A549 treated with AZD2906 at 1 μM for 4 hours (cell line): ENCODE measurements at places on chromosomes 1 and 21. TPM values are rescaled to one million over a fixed set of nuclear protein-coding genes. Genes with fewer than 3 reads are reported as not detected.

Gene AMY2A
- not detected in 5 replicates for total RNA-seq

Gene CNIH3
- total RNA-seq: 0.33 to 0.69 TPM (median 0.46 TPM) in 5 replicates

Gene ADAMTSL4
- 2.8 to 7.5 TPM (median 6.1 TPM) in 5 replicates for total RNA-seq

Gene DNAI4
- 0.22 to 1.1 TPM (median 0.34 TPM) in 5 replicates for total RNA-seq

Gene PGLYRP4
- total RNA-seq: not detected in 5 replicates

Gene RNU1-2
- 4.0 to 44.9 TPM (median 4.2 TPM) in 4 of 5 replicates, not detected in the other for total RNA-seq

Gene ERVH48-1
- total RNA-seq: 0.05 TPM in 4 of 5 replicates, not detected in the other

Gene DCST1
- 0.05 to 0.07 TPM in 2 of 5 replicates, not detected in the others for total RNA-seq

Gene TMOD4
- total RNA-seq: 0.24 to 0.29 TPM (median 0.28 TPM) in 3 of 5 replicates, not detected in the others

Gene TFF2
- total RNA-seq: not detected in 5 replicates

Gene PBX1
- 10.3 to 12.8 TPM (median 12.3 TPM) in 5 replicates for total RNA-seq

Gene SELENBP1
- 6.4 to 8.5 TPM (median 7.8 TPM) in 5 replicates for total RNA-seq

Gene EFHD2
- 213 to 310 TPM (median 296 TPM) in 5 replicates for total RNA-seq

Gene ATP5PF
- 208 to 230 TPM (median 216 TPM) in 5 replicates for total RNA-seq

Gene CHIA
- not detected in 5 replicates for total RNA-seq

Gene DVL1
- 41.0 to 73.2 TPM (median 64.0 TPM) in 5 replicates for total RNA-seq

Gene KCNA2
- 0.02 to 0.05 TPM (median 0.03 TPM) in 5 replicates for total RNA-seq

Gene SASS6
- 3.4 to 4.5 TPM (median 4.1 TPM) in 5 replicates for total RNA-seq

Gene HORMAD1
- 5.8 to 10.7 TPM (median 8.1 TPM) in 5 replicates for total RNA-seq

Gene C1orf185
- total RNA-seq: not detected in 5 replicates

Gene HES3
- not detected in 5 replicates for total RNA-seq

Gene GJA5
- 0.02 to 0.07 TPM in 2 of 5 replicates, not detected in the others for total RNA-seq

Gene LY9
- total RNA-seq: 0.12 to 0.23 TPM (median 0.15 TPM) in 5 replicates

Gene CBS
- total RNA-seq: 11.4 to 13.8 TPM (median 12.0 TPM) in 5 replicates

Gene BARHL2
- not detected in 5 replicates for total RNA-seq

Gene PCSK9
- total RNA-seq: 2.0 to 3.3 TPM (median 2.7 TPM) in 5 replicates

Gene UMODL1
- not detected in 5 replicates for total RNA-seq

Gene CFAP298
- total RNA-seq: 25.0 to 31.4 TPM (median 29.3 TPM) in 5 replicates

Gene ADCY10
- 0.02 to 0.13 TPM (median 0.07 TPM) in 4 of 5 replicates, not detected in the other for total RNA-seq

Gene TRIM63
- total RNA-seq: 1.8 to 2.9 TPM (median 2.3 TPM) in 5 replicates

Gene CCDC27
- total RNA-seq: not detected in 5 replicates

Gene PCBP3
- total RNA-seq: 0.88 to 1.2 TPM (median 0.93 TPM) in 5 replicates

Gene SPATA45
- total RNA-seq: not detected in 5 replicates

Gene TIMM17A
- 90.1 to 137 TPM (median 94.7 TPM) in 5 replicates for total RNA-seq

Gene CD2
- total RNA-seq: not detected in 5 replicates

Gene CFHR5
- total RNA-seq: not detected in 5 replicates

Gene CD52
- total RNA-seq: not detected in 5 replicates

Gene SPRR2D
- total RNA-seq: not detected in 5 replicates

Gene TTLL7
- total RNA-seq: 1.9 to 4.3 TPM (median 2.8 TPM) in 5 replicates

Gene C1orf87
- total RNA-seq: not detected in 5 replicates

Gene RGS13
- not detected in 5 replicates for total RNA-seq

Gene ADAM30
- not detected in 5 replicates for total RNA-seq
